Stimulated activated CD8-positive, alpha-beta memory T cell treated with anti-CD3 and anti-CD28 coated beads, Interleukin-2, amount 100 ng/mL, for 1 hour (primary cell): ENCODE measurements at places on chromosomes 4 and X.

GRCh38 chr4:79831119-79831528, 241.9 kb downstream of the ANTXR2 start:
- DNase-seq = no peak

DNA sequence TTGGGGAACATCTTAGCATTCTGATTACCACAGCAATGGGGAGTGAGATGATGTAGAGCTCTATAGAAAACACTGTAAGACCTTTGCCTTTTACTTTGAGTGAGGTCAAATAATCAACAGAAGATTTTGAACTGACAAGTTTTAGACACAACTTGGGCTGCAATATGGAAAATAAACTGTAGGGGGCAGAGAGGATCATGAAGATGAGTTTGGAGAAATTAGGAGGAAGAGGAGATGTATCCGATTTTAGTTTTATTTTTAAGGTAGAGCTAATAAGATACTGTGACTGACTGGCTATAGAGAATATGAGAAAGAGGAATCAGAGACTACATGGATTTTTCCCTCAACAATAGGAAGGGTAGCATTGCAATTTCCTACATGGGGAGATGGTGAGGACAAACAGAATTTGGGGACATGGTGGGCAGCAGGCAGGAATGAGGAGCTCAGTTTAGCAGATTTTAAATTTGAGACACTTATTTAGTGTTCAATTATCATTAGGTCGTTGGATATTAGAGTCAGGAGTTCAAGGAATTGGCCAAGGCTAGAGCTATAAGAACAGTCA, 563.1 kb downstream of the INPP4B start:
- no peak for DNase-seq

DNA sequence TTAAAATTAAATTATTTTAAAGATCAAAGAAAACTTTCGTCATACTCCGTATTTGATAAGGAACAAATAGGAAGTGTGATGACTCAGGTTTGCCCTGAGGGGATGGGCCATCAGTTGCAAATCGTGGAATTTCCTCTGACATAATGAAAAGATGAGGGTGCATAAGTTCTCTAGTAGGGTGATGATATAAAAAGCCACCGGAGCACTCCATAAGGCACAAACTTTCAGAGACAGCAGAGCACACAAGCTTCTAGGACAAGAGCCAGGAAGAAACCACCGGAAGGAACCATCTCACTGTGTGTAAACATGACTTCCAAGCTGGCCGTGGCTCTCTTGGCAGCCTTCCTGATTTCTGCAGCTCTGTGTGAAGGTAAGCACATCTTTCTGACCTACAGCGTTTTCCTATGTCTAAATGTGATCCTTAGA, at the start of gene CXCL8:
TSS of gene CXCL8 (plus strand) at position 217 of the 426 bp plus-strand sequence. CDS start at position 307, 90 bp downstream.
- no peak for DNase-seq

- no peak for DNase-seq
Observed at GRCh38 chrX:109873983-109874382, 128.9 kb upstream of the TMEM164 start.

GRCh38 chrX:107721318-107721717, 54.3 kb downstream of the TSC22D3 start:
- DNase-seq = no peak

- DNase-seq = no peak
Observed at GRCh38 chrX:316351-317325, 2.0 kb downstream of the GTPBP6 start.
